Mucosa of gallbladder (tissue), 1 donor: ENCODE measurements at places on chromosomes 2 and 18.
A peak's percentile ranks its signal among the peaks of the same experiment; 100 is the strongest.

GRCh38 chr18:78861116-78861515 lies 118.5 kb upstream of the SALL3 start:
- peak; percentile 63 for DNase-seq

DNA sequence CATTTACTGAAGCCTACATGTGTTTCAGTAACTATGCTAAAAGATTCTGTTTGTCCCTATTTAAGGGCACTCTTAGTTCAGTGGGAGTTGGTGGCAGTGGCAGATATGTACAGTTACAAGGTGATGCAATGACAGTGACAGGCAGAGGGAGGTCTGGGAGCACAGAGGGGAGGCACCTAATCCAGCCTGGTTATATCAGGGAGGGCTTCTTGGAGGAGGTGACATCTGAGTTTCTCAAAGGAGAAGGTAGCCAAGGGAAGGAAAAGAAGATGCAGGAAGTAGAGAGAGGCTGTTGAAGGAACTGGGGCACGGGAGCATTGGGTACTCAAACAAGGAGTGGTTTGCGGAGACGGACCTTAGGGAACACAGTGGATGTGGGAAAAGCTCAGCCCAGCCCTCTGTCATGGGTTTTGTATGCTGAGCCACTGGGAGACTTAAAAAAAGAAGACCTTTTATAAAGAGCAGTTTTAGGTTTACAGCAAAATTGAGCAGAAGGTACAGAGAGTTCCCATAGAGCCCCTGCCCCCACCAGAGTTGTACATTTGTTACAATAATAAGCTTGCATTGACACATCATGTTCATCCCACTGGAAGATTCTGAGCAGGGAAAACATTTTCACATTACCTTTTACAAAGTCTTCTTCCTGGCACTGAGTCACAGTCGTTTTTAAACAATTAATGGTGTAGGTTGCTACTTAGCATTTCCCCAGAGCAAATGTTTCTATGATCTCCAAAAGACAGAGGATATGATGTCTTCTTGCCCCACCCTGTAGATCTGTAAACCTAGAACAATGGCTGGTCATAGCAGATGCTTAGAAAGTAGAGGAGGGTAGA lies 83.0 kb upstream of the TAF1B start:
- DNase-seq = no peak

GRCh38 chr2:106105151-106105922 lies 88.8 kb downstream of the UXS1 start:
- no peak for DNase-seq

GRCh38 chr2:85779641-85780315 lies 26.0 kb downstream of the ATOH8 start:
- DNase-seq = no peak

- DNase-seq = no peak
Observed at GRCh38 chr2:106201661-106202060, 7.6 kb upstream of the UXS1 start.

DNA sequence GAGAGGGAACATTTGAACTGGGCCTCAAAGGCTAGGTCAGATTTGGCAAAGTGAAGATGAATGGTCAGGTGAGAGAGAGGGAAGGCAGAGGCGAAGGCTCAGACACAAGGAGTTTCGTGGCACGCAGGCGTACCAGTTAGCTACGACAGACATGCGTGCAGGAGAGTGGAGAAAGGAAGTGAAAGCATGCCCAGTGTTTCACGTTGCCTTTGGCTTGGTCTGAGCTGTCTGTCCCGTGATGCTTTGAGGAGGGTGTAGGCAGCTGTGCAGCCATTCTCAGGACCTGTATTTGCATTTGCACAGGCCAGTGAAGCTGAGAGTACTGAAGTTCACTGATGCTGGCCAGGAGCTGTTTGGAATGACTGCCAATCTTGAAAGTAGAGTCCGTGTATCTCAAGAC lies 69.5 kb downstream of the HNRNPLL start:
- DNase-seq = no peak

DNA sequence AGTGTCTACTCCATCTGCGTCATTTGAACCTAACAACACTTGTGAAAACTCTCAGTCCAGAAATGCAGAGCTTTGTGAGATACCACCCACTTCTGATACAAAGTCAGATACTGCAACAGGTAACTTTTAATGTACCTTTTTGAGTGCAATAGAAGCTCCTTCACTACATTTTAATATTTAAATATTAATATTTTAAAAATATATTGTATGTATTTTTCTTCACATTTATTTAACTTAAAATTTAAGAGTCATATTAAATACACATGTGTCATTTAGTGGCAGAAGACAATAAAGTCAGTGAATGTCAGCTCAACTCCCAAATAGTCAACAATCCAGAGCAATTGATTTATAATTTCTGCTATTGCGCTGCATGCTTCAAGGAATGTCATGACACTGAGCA lies 13.9 kb downstream of the UBXN4 start:
- no peak for DNase-seq

DNA sequence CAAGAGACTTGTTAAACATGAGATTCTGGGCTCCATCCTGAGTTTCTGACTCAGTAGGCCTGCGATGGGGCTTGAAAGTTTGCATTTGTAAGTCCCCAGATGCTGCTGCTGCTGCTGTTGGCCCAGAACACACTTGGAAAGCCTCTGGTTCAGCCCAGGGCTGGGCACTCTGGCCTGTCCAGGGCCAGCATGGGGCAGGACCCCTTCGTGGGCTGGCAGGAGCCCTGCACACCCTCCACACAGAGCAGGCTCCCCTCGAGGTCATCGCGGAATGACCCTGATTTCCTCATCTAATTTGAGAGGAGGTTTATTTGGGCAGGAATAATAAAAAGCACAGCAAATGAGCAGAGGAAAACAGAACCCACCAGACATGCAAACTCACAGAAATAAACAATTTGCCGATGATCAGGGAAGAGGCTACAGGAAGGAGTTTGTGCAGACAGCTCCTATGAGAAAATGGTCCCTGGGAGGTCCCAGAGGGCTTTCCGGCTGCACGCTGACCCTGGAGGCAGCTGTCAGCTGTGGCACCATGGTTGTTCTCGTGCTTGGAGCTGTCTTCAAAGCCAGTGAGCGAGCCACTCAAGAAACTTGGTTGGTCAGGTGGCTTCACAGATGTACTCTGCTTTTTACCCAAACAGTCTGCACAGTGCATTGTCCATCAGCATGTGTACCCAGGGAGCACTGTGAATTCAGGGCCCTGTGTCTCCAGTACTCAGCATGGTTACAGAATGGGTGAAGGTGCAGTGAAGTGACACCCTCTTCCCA lies 119.3 kb downstream of the GLI2 start:
- DNase-seq = no peak

- DNase-seq = no peak
Observed at GRCh38 chr2:117128461-117128860, 686.0 kb upstream of the DDX18 start.

GRCh38 chr2:233807215-233807865 lies 29.2 kb downstream of the MROH2A start:
- no peak for DNase-seq

- DNase-seq = no peak
Observed at GRCh38 chr2:52082646-52083045, 1050.7 kb upstream of the NRXN1 start.

GRCh38 chr2:215606219-215606618 lies 170.4 kb upstream of the FN1 start:
- DNase-seq = no peak

DNA sequence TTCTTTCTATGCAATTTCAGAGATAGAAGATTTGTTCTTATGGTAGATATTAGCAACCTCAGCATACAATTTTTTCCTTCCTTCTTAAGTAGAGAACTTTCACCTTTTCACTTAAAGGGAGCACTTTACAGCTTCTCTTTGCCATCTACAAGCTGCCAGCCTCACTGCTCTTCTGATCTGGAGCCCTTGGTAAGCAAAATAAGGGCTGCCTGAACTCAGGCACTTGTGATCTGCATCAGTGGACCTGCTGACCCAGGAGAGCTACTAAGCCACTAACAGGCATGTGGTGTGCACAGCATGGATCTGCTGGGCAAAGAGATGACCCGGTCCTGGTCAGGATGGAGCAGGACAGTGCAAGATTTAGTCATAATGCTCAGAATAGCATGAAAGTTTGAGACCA lies 80.8 kb upstream of the SNTG2 start:
- DNase-seq = no peak

DNA sequence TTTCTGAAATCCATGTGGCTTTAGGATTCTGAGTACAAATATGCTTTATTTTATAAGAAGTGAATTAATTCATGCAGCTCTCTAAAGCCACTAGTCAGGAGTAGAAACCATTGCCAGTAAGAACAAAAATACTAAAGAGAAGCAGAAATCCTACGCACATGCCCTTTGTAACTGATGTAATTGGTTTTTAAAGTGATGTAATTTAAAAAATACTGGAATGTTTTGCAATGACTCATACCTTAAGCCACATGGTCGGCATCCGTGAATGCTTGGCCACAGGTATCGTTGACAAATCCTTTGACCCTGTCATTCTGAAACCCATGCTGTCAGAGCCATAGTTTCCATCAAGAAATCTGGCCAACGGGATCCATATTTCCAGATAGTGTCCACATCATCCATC lies 213.3 kb downstream of the ACKR3 start:
- DNase-seq = no peak

DNA sequence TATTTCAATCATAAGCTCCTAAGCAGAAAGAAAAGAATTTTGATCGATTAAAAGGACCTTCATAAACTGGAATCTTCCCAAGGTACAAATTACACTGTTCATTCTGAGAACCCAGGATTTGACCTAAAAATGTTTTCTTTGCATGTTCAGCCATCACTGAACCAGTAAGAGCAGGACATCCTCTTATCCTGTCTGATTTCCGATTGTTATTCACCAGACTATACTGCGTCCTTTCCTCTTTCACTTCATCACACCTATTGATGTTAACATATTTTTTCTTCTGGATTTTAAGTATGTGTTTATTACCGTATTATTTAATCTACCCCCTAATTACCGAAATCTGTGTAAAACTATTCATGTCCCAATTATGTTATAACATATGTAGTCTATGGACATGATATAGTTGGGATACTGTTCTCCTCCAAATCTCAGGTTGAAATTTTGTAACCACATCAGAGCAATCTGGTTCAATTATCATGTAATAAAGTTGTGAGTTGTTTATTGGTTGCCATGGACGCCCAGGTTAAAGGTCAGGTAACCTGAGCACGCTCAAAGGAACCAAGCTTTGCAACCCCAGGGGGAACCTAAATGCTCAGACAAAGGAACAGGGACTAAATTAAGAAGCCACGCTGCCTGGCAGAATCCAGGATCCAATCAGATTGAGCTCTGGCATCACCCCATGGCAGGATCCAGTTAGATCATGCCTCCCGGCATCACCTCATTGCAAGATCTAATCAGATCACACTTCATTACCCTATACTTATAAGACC lies 11.6 kb upstream of the TBC1D8 start:
- DNase-seq = no peak

DNA sequence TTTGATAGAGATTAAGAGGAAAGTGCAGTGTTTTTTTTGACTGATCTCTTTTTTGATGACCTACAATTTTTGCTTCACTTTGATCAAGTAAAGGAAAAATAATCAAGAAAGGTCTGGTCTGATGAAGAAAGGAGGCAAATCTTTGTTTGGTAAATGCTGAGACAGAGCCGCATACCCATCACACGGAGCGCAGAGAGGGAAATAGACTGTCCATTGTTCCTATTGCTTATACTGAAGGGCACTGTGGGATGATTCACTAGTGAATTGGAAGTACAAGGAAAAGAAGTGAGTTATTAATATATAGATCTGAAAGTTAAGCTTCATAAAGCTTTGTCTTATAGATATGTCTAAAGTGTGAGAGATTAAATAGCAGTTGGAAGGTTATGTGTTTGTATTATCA lies 455.1 kb downstream of the PLCL1 start:
- DNase-seq = no peak

DNA sequence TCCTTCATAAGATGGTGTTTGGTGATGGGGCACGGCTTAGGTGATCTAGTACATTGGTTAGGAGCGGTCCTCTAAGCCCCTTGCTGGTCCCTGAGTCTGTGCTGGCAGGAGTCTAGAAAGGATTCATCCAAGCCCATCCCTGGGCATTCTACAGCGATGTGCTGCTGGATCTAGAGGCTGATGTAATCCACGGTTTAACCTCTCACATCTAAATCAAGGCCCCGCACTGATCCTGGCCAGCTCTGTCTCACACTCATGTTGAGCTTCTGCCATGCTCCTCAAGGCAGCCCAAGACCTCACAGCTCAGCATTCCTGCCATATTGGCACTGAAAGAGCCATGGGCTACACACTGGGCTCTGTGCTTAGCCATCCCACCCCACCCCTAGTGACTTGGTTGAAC lies 664.8 kb downstream of the STK39 start:
- DNase-seq = no peak

GRCh38 chr2:122748552-122749011 lies 993.1 kb downstream of the TSN start:
- DNase-seq = no peak

DNA sequence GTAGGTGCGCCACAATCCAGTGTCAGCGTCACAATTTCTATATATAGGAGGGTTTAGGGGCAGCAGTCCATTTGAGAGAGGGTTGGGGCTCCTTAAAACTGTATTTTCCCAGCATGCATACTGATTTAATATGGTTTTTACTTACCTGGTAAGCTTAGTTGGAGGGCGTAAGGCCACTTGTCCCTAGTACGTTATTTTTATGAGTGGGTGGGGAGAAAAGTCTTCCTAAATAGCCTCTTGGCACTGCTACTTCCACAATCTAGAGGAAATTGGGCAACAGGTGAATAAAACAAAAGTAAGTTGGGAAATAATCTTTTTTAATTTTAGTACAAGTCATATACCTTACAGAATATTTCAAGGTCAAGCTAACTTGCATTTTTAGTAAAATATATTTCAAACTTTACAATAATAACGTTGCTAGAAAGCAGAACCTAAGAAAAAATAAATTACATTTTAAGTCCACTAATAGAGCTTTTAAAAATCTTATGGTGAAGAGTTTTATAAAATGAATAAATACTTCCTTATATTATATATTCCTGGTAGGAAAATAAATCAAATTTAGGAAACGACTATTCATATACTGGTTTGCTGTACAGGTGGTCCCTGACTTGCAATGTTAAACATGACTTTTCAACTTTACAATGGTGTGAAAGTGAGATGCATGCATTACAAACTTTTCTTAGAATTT lies 20.9 kb downstream of the DHRS9 start:
- DNase-seq = no peak

GRCh38 chr2:148391324-148391723 lies 253.2 kb upstream of the EPC2 start:
- DNase-seq = no peak

GRCh38 chr18:9055185-9055584 lies 47.3 kb upstream of the NDUFV2 start:
- DNase-seq = no peak
